ENCODE measurements at places on chromosomes 6 and 20.
A peak's percentile ranks its signal among the peaks of the same experiment; 100 is the strongest.

GRCh38 chr20:24341781-24342180 is 127.6 kb upstream of the SYNDIG1 start:
- DNase-seq: no peak

DNA sequence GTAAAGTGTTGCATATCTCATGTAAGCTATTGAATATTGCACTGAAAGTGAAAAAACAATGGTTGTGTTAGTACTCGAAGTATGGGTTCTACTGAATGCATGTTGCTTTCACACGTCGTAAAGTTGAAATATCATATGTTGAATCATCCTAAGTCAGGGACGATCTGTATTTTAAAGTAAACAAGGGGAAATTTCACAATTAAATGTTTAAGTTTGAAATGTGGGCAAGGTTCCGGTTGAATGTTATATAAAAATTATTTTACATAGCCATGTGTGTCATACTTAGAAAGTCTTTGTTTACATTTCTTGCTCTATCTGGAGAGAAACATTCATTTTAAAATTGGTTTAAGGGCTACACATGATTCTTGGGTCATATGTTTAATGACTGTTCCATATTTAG is 76.8 kb downstream of the AKAP7 start:
- DNase-seq: no peak

- DNase-seq: peak; percentile 83
Observed at GRCh38 chr20:57930351-57930750, 220.5 kb upstream of the PMEPA1 start.

GRCh38 chr20:49306903-49307620 is 29.2 kb upstream of the ZNFX1 start:
- peak; percentile 69 for DNase-seq

DNA sequence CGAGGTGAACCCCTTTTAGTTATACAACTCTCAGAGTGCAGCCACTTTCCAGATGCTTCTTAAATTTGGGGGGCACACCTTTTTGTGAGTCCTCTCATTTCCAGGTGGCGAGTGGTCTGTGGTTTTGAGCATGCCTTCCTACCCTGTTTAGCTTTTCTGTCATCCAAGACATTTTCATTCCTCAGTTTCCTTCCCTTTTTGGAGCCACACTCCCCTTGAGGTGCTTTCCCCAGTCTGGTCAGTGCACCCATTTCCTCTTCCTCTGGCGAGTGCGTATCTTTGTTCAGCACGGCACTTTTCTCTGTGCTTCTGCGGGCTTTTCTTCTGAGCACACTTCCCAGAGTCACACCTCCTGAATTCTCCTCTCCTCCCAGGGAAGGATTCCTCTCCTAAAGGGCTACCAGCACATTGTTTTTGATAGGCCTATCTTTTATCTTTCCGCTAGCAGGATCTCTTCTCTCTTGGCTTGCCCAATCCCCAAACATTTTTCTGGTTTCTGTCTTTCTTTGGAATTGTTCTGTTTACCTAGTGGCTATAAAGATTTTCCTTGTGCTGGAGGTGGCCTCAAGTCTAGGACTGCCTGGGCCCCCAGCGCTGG is 1.4 kb downstream of the PHF20 start:
- DNase-seq: no peak

GRCh38 chr20:49747707-49748524 is 34.2 kb upstream of the B4GALT5 start:
- DNase-seq: no peak

- DNase-seq: no peak
Observed at GRCh38 chr20:18663932-18664331, 76.1 kb downstream of the DTD1 start.

- DNase-seq: no peak
Observed at GRCh38 chr20:33531047-33531877, 41.4 kb downstream of the CBFA2T2 start.

- no peak for DNase-seq
Observed at GRCh38 chr6:111052171-111052570, 35.1 kb upstream of the SLC16A10 start.

DNA sequence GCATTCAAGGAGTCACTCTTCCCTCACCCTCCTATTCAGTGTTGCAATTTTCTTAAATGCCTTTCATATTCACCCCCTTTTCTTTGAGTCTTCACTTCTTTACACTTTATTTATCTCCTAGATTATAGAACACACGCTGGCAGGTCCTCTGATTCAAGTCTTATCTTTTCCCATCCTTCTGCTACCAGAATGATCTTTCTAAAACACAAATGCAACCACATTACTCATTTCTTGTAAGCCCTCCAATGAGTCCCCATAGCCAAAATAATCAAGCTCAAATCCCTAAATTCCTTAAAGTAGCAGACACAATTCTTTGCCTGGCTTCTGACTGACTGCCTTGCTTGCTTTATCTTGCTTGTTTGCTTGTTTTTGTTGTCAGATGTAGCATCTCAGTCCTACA is 920.0 kb downstream of the TFAP2A start:
- no peak for DNase-seq

DNA sequence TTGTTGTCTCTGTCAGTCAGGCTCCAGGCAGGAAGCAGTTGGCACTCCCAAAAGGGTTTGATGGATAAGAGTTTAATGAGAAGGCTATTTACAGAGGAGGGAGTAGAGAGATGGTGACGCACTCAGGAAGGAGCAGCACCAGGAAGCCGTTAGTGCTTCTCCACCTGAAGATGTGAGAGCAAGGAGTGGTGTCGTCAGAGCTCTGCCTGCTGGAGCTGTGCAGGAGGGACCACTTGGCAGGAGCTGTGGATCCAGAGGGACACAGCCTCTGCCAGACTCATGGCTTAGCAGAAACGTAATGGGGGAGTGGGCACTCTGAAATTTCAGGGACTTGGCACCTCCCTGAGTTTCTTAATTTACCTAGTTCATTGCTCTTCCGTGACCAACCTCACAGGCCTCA is 16.8 kb downstream of the DAAM2 start:
- no peak for DNase-seq

DNA sequence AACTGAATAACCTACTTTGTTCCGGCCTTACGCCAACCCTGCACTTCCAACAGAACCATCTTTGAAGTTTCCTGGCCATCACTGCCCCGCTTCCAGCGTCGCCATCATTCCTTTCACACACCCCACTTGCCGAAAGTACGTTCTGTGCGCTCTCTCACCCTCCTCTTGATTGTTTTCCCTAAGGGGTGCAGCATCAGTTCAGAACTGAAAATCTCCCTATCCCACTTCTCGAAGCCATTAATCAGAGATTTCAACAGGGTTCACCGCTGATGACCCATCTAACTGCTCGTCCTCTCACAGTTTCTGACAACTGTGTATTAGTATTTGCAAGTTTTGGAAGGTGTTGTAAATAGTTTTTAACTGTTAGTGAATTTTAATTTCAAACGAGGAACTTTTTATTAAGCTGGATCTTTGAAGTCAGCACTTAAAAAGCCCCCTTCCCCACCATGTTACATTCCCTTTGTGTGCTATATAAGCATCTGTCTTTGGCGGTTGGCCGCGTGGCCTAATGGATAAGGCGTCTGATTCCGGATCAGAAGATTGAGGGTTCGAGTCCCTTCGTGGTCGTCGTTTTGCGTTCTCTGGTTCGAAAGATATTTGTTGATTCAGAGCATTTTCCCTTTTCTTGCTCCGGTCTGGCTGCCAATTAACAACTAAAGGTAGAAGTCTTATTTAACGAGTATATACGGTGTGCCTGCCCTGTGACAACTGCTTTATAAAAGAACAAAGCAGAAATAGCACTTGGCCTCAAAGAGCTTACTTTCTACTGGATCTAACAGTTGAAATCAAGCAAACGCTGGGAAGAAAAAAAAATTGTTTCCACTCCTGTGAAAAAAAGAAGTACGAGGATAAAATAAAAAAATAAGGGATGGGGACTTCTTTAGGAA is 42.6 kb downstream of the TRIM27 start:
- peak; percentile 87 for DNase-seq

Measured in NCI-H748 treated with DMSO at 0.1 percent for 48 hours (cell line).